ENCODE measurements at places on chromosomes 5 and 9. TPM values are rescaled to one million over a fixed set of nuclear protein-coding genes. Genes with fewer than 3 reads are reported as not detected.

PCDHGA4 gene
- polyA plus RNA-seq = 0.02 TPM

PCSK1 gene
- not detected for polyA plus RNA-seq

NIM1K gene
- not detected for polyA plus RNA-seq

GFI1B gene
- not detected for polyA plus RNA-seq

RPP25L gene
- polyA plus RNA-seq = 28.4 TPM

GRCh38 chr5:68261569-68262065 lies 46.1 kb downstream of the PIK3R1 start:
- DNase-seq = no peak

- no peak for DNase-seq
Measured at GRCh38 chr5:120540097-120540496, 76.0 kb downstream of the PRR16 start.

DNA sequence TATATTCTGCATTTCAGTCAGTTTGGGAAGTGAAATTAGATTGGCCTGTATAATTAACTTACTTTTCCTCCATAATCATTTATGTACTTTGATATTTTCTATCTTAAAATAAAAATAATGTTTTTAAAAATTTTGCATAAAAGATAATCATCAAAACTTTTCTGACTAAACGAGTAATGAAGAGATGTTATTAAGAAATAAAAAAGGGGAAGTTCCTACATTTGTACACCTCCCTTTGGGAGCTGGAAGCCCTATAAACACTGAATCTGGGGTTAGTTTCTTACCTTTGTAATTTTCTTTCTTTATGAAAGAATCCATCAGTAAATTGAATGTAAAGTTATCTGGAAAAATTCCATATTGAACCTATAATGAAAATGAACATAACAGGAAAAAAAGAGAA lies 86.2 kb downstream of the MRPS27 start:
- no peak for DNase-seq

GRCh38 chr5:19605846-19606407 lies 382.1 kb downstream of the CDH18 start:
- DNase-seq = peak; percentile 75

- no peak for DNase-seq
Measured at GRCh38 chr5:40616781-40617180, 62.9 kb upstream of the PTGER4 start.

DNA sequence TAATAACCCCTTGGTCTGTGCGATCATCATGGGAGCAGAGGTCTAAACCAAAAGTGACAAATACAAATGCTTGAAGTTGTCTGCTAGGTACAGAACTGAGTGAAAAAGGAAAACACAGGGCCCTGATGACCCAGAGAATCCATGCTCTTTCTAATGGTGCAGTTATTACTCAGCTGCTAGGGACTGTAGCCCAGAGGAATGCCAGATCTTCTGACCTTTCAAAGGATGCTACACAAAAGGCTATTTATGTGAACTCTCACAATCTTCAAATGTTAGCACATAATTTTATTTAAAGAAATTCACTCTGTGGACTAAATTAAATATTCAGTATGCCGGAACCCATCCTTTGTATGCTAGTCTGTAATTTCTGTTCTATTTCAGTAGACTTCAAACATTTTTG lies 79.9 kb downstream of the PRR16 start:
- DNase-seq = no peak

- no peak for DNase-seq
Measured at GRCh38 chr5:27437594-27438200, 399.3 kb upstream of the CDH9 start.

DNA sequence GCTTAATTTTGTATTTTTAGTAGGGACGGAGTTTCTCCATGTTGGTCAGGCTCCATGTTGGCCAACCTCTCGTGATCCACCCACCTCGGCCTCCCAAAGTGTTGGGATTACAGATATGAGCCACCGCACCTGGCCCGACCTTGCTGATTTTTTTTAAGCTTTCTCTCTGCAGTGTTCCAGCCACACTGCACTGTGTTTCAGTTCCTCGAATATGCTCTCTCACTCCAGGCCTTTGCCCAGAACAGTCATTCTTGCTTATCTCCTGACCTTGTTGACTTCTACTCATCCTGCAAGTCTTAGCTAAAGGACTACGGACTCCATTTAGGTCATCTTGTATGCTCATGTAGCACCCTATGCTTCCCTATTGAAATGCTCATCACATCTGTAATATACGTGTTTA lies 3.3 kb downstream of the SNAPC3 start:
- DNase-seq = no peak

DNA sequence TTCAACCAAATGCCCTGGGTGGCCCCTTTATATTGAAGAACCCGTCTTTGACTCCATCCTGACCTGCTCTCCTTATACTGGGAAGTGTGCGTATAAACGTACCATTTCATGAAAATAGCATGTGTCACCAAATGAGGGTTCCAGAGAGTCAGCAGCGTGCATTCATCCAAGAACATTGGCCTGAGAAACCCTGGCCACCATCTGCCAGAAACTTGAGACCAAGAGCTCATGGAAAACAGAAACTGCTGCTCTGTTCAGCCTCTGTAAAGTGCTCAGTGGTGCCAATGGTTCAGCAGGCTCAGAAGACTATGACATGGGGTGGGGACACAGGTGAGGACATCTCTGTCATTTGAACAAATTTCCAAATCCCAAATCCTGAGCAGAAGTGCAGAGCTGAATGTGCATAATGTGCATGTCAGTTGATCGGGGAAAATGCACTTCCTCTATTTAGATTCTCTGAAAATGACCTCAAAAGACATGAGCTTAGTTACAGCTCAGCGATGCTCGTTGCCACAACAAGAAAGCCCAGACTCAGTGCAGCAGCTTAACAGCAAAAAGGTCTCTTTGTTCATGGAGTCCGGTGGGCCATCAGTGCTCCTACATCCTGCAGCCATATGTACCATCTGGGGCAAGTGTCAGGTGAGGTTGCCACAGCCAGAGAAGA lies 176.1 kb downstream of the ATPSCKMT start:
- DNase-seq = no peak
